Right hindlimb (tissue), 1 donor: ENCODE measurements at places on chromosomes 6 and 20.

DNA sequence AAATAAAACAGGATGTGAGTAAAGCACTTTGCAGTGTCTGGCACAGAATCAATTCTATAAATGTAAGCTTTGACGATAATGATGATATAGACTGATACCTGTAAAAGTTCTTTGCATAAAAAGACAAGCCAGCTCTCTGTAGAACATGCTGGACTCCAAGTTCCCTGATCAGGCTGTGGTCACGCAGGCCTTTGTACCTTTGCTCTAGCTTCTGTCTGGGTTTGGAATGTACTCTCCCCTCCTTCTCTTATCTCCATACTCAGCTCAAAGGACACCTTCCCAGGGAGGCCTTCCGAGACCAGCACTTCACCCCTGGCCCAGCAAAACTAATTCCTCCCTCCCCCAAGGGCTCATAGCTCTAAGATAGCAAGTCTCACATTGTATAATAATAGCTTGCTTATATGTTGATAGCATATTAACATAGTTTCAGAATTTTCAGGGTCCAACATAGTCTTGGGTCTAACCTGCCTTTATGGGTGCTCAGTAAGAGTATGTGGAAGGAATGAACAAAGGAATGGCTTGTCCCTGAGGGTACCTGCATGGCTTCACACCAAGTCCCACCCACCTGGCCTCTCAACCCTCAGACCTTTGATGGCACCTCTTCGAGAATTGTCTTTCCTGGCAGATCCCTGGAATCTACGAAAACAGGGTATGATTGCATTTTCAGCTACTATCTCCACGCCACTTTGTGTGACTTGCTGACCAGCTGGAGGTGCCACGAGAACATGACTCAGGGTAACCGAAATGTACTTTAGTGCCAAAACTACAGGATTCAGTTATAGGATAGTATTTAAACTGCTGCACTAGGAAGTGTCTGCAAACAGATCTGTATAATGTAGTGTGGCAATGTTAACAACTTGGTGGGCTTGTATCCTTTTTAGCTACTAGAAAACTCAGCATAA is 41.7 kb upstream of the PIM1 start:
- DNase-seq, result no peak

- DNase-seq, result peak; percentile 46
Observed at GRCh38 chr6:15585760-15586214, 77.0 kb downstream of the DTNBP1 start.

DNA sequence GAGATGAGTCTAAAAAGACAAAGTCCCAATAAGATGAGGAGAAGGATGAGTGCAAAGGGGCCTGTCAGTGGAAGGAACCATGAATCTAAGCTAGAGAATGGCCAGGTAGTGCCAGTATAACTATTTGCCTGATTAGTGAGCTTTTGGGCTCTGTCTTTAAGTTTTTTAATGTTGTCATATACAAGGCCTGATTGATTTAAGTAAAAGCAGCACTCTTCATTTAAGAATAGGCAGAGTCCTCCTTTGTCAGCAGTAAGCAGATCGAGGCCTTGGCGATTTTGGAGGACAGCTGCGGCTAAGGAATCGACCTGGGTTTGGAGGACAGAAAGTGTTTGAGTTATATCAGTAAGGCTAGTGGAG is 753.4 kb upstream of the ADGRB3 start:
- no peak for DNase-seq

GRCh38 chr20:18488301-18488700 is 8.7 kb downstream of the RBBP9 start:
- DNase-seq, result no peak
